Amniotic epithelial cell (primary cell): ENCODE measurements at places on chromosomes 6 and 20.

DNA sequence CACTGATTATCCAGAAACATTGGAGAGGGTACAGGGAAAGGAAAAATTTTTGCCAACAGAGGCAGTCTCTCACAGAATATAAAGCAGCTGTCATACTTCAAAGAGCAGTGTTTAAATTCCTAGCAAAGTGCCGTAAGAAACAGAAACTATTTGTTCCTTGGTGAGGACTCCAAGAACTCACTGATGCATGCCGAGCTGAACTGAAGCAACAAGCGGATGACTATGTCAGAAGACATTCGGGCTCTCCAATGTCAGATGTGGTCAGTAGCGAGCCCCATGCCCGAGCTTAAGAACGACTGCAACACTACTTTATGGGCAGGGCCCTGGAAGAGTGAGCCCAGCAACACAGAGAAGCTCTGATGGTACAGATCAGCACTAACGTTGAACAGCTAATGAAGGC lies 54.7 kb downstream of the OR2B6 start:
- DNase-seq = no peak

- DNase-seq = peak; percentile 21
Measured at GRCh38 chr6:168319279-168320111, at the start of gene DACT2. Gene DACT2, minus strand, starts transcription at chr6:168319777. Its CDS starts 144 bp downstream, at chr6:168319633.

DNA sequence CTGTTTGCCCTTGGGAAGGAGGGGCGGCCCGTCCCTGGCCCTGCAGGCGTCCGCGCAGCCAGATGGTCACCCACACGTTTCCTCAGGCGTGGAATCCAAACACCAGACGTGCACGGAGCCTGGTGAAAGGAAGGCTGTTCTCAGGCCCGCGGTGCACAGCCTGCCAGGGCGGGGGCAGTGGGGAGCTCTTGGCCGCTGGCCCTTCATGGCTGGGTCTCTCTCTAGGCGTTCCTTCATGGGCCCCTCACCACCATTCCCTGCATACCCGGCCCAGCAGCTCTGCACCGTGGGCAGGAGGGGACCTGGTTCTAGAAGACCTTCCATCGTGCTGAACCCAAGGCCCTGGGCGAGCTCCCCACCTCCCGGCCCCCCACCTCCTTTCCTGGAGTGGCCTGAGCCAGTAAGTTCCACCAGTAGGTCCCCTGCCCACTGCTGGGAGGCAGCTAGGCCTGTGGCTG lies 30.4 kb upstream of the SMOC2 start:
- no peak for DNase-seq

- peak; percentile 53 for DNase-seq
Measured at GRCh38 chr6:111468329-111469012, 14.5 kb downstream of the REV3L start.

- DNase-seq = no peak
Measured at GRCh38 chr20:43300901-43301300, 111.2 kb upstream of the PTPRT start.

GRCh38 chr6:4055420-4056041 lies 23.4 kb downstream of the FAM217A start:
- peak; percentile 91 for DNase-seq

DNA sequence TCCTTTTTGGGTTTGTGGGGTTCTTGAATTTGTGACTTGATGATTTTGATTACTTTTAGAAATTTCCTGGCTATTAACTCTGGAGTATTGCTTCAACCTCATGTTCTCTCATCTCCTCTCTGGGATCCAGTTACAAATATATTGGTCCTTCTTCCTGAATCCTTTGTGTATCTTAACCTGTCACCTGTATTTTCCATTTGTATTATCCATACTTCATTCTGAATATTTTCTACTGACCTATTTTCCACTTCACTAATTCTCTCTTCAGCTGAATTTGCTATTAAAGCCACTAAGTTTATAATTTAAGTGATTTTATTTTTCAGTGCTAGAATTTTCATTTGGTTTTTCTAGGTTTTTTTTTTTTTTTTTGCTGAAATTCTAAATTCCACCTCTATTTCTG lies 6.4 kb upstream of the BHLHE23 start:
- DNase-seq = no peak

DNA sequence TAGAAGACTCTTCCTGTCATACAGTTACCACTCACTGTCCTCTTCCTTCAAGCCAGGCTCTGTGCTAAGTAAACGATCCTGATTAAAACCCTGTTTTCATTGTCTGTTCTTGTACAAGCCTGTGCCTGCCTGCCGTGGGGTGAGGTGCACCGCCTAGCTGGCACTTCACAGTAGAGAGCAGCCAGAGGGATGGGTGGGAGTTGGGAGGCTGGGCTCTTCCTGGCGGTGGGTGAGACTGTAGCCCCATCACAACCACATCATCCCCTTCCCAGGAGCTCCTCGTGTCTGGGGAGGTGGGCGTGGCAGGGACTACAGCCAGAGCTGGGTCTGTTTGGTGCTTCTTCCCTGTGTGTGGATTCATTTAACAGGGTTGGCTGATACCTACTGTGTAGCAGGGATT lies 382.0 kb downstream of the TAF4 start:
- DNase-seq = no peak

- no peak for DNase-seq
Measured at GRCh38 chr6:21846541-21847451, 253.2 kb downstream of the SOX4 start.

- no peak for DNase-seq
Measured at GRCh38 chr6:72809746-72810379, 188.0 kb downstream of the KCNQ5 start.

- no peak for DNase-seq
Measured at GRCh38 chr6:88680654-88681053, 282.8 kb downstream of the RNGTT start.

- DNase-seq = no peak
Measured at GRCh38 chr6:42419490-42420280, 32.0 kb downstream of the TRERF1 start.

GRCh38 chr6:116595247-116595646 lies 21.0 kb upstream of the RSPH4A start:
- no peak for DNase-seq

DNA sequence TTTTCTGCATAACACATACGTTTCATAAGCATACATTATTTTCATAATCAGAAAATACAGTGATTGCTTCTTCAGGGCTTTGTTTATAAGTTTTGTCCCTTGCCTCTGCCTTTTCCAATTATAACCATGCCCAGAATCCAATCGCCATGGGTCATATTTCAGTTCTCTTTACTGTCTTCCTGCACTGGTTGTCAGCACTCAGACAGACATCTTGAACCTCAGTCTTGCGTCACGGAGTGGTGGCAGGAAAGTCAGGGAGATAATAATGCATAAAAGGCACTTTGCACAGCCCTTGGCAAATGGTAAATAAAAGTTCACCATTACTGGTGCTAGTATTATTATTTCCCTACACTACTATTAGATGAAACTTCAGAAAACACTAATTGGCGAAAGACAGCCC lies 7.2 kb downstream of the KIF16B start:
- no peak for DNase-seq
